ENCODE measurements at places on chromosomes 4 and X. TPM values are rescaled to one million over a fixed set of nuclear protein-coding genes. Genes with fewer than 3 reads are reported as not detected.

The PTPN13 gene
- 134 TPM for total RNA-seq

The TECRL gene
- total RNA-seq, result not detected

The TKTL2 gene
- total RNA-seq, result not detected

The ENAM gene
- total RNA-seq, result not detected

The MEPE gene
- not detected for total RNA-seq

The USP17L30 gene
- total RNA-seq, result not detected

The NLGN3 gene
- total RNA-seq, result 0.97 TPM

The SOWAHB gene
- total RNA-seq, result 1.9 TPM

The AWAT1 gene
- total RNA-seq, result 2.7 TPM

The KIAA1210 gene
- total RNA-seq, result not detected

The FRG2 gene
- total RNA-seq, result not detected

The ETNPPL gene
- not detected for total RNA-seq

The IL9R gene
- 0.38 TPM for total RNA-seq

The PPP1R2C gene
- not detected for total RNA-seq

The FOXR2 gene
- total RNA-seq, result not detected

The PRMT9 gene
- 8.4 TPM for total RNA-seq

The SUPT20HL1 gene
- total RNA-seq, result not detected

The AFF2 gene
- total RNA-seq, result 3.0 TPM

The FAM13A gene
- 365 TPM for total RNA-seq

The RRAGB gene
- 35.2 TPM for total RNA-seq

The SORBS2 gene
- 26.3 TPM for total RNA-seq

The OTUD6A gene
- total RNA-seq, result not detected

The PRKG2 gene
- 2.5 TPM for total RNA-seq

The DNAJB14 gene
- 19.4 TPM for total RNA-seq

The SMARCA1 gene
- 7.6 TPM for total RNA-seq

The TMPRSS11A gene
- not detected for total RNA-seq

The CFAP47 gene
- total RNA-seq, result not detected

The TRAM1L1 gene
- 4.3 TPM for total RNA-seq

The CT55 gene
- total RNA-seq, result not detected

The MTCP1 gene
- 2.3 TPM for total RNA-seq

The JAKMIP1 gene
- not detected for total RNA-seq

The CXXC4 gene
- 0.76 TPM for total RNA-seq

Measured in suprapubic skin (tissue), 4 donors.